ENCODE measurements at places on chromosomes 7 and 10.

DNA sequence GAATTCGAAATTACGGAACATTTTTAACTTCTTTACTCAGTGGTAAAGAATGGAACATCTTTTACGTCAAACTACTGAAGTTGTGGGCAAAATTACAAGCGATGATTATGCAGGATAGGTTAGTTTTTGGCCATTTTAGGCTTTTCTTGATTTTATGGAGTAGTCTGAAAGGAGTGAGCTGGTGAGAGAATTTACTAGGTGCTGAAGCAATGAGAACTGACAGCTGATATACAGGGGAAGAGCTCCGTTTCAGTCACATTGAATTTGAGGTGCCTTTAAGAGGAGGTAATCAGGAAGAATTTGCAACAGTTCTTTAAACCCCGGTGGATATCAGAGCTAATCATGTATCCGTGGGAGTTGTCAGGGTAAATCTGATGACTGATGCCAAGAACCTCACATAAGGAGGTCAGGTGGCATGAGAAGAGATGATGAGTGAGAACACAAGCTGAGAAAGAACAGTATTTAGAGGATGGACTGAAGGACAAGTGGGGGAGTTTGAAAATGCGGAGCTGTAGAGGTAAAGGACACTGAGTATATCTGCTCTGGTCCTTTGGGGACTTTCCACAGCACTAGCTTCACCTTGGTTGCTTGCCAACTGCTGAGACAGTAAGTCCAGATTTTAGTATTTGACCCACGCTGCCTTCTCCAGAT is 104.3 kb downstream of the AHR start:
- DNase-seq = peak; percentile 46

DNA sequence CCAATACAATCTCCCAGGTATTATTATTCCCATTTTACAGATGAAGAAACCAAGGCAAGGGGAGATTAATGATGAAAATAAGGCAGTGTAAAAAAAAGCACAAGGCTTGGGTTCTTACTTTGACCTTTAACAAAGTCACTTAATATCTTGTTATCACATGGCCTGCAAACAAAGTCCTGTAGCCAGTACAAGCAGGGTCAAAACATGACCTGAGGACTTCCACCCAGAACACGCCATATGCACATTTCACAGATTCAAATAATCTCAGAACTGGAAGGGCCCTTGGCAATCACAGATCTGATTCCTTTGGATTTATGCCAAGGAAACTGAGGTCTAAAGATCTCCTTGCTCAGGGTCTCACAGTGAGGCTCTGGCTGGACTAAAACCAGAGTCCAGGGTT is 162.1 kb downstream of the KCNMA1 start:
- DNase-seq = no peak

GRCh38 chr7:105268511-105269392 is 120.0 kb downstream of the SRPK2 start:
- peak; percentile 54 for DNase-seq

DNA sequence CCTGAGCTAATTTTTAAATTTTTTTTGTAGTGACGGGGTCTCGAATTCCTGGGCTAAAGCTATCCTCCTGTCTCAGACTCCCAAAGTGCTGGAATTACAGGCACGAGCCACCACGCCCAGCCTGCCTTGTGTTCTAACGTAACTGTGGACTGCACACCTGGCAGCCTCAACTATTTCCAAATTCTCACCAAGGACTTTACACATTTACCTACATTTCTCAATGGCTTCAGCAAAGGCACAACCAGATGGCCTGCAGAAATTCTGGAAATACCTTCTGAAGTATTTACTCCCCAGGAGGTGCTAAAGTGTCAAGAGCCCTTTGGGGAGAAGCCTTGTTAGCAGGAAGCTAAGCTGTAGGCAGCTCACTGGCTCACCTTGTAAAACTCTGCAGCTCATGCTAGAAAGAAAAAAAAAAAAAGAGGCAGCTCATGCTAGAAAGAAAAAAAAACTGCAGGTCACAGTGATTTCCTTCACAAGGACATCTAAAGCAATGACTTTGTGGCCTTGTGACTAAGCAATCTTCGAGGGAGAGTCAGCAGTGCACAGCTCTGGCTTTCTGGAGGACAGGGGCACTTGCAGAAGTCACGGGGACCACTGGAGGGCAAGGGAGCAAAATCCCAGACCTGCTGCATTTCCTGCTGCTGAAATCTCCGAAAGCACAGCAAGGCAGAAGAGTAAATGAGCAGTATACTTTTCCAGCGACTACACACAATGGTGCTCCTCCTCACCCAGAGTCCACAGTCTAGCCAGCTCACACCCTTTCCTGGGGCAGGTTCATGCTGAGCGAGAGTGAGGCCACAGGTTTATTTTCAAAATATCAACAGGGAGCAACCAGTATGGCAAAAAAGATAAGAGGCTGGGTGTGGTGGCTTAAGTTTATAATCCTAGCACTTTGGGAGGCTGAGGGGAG is 40.4 kb downstream of the BAIAP2L1 start:
- no peak for DNase-seq

DNA sequence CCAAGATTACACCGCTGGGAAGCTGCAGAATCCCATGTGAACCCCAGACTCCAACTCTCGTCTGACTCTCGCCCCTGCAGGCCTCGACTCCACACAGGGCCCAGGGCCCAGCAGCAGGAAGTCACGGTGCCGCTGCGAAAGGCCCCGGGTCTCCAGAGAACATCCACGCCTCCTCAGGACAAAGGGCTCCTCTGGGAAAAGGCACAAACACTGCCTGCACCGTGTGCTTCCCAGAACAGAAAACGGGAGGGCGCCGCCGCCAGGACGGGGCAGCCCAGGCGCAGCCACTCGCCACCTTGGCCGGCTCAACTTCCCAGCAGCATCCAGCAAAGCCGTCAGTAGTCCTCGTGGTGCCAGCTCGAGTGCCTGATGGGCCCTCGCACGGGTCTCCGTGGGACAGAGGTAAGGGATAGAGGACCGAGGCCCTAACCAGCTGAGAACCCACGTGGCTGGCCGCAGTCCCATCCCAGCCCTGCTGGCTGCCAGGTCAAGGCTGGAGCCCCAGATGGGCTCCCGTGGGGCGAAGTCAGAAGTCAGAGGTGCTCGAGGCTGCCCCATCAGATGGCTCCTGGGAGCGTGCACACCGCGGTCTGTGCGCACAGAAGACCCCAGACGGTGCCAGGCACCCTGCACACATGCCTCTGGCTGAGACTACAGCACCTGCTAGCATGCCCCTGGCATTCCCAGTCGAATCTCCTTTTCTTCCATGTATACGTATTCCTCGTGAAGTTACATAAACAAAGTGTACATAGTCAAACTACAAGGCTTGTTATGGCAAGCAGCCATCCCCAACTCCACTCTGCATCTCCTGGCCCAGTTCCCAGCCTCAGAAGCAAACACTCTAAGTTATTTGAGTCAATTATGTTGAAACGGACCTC is 60.2 kb downstream of the MAD1L1 start:
- no peak for DNase-seq

- DNase-seq = no peak
These were observed 395.8 kb upstream of the ZMIZ1 start for GRCh38 chr10:78672918-78673317.

GRCh38 chr10:126037946-126038345 is 141.6 kb downstream of the FANK1 start:
- DNase-seq = no peak

DNA sequence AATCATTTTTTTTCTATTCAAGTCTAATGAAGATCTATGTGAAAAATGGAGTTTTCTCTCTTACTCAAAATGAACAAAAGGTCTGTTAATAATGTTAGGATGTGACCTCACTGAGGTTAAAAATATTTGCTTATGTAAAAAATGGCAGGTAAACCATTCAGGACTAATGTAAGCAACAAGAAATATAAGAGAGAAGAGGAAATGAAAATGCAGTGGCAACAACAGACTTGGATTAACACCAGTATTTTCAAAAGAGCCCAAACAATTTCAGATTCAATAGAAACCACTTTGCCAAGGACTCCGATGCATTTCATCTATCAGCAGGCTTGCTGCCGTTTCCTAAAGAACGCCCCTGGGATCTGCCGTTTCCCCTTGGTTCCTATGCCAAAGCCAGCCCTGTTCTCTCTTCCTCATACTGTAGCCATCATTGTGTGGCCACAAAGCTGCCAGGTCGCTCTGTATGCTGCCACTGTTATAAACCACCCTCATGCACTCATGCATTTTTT is 66.4 kb downstream of the MTURN start:
- peak; percentile 31 for DNase-seq

- no peak for DNase-seq
These were observed 5.4 kb upstream of the C10orf90 start for GRCh38 chr10:126675656-126676438.

DNA sequence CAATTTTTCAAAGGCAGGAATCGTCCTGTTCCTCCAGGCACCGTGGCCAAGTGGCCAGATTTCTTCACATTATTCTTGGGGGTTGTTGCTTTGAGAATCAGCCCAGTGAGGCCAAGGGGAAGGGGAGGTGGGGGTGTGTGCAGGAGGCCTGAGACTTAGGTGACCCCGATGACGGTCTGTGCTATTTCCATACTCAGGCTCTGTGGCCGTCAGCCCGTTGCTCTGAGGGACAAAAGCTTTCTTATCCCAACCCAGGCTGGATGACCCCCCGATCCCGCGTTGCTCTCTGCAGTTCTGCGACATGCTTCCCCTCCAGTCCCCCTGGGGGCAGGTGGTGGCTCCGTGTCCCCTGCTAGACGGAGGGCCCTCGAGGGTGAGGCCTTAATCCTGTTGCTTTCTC is 14.2 kb downstream of the DOCK1 start:
- DNase-seq = no peak

- peak; percentile 86 for DNase-seq
These were observed 12.3 kb downstream of the CNPY1 start for GRCh38 chr7:155533827-155534690.

DNA sequence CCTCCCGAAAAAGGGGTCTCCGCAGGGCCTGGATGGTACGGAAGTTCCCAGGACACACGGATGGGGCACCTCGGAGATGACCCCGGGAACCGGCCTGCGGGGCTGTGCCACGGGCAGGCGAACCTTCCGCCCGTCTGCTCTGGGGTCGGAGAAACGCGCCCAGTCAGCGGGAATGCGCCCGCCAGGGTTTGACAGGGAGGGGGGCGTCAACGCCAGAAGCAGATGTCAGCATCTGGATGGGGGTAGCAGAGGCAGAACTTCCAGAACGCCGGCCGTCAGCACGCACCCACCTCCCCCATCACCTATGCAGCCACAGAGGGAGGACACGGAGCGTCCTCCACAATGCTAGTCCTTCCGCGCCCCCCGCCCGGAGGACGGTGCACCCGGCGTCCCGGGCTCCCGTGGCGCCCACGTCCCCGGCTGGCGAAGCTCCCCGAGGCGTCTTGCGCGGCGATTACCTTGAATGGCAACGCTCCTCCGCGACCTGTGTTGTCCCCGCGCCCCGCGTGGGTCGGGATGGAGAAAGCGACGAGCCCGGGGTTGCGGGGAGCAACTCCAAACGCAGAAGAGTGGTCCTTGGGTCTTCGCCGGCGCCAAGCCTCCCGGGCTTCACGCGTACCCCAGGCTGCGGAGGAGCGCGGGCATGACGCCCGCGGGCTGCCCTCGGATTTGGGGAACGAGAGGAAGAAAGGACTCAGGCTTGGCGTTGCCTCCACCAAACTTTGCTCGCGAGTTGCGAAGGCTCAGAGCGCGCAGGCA is 561 bp downstream of the FGFR2 start:
- no peak for DNase-seq

- no peak for DNase-seq
These were observed 64.6 kb upstream of the CREB5 start for GRCh38 chr7:28347475-28348318.

DNA sequence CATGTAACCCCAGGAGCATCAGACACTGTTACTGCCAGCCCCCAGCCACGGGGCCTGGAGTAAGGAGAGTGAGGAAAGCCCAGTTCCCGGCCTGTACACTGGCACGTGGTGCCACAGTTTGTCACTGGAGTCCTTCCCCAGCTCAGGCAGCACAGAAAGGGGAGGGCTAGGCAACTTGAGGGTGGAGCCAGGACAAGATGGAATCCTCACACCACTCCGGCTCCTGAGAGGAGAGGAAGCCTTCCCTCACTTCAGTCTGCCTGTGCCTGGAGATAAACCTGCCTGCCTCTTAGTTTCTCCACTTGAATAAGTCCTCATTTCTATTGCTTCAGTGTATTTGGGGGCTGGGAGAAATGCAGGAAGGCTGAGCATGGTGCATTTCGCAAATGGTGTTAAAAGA is 176.0 kb downstream of the KIAA1217 start:
- no peak for DNase-seq

DNA sequence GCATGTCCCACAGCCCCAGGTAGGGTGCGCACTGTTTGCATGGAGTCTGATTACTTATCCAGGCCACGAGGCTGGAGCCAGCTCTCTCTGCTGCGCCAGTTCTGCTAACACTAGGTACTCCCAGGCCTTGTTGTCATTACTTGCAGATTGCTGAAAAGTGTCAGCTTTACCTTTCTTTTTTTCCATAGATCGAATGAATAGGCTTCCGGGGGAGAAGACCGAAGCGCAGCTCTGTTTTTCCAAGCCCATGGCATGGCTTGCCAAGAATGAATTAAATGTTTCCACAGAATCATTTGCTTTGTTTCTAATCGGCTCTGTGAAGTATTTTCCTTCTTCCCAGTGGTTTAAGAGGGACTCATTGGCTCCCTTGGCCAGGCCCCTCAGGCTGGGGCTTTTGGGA is 285.8 kb downstream of the BMPER start:
- no peak for DNase-seq

- DNase-seq = no peak
These were observed 102.2 kb downstream of the TAX1BP1 start for GRCh38 chr7:27842094-27842692.

DNA sequence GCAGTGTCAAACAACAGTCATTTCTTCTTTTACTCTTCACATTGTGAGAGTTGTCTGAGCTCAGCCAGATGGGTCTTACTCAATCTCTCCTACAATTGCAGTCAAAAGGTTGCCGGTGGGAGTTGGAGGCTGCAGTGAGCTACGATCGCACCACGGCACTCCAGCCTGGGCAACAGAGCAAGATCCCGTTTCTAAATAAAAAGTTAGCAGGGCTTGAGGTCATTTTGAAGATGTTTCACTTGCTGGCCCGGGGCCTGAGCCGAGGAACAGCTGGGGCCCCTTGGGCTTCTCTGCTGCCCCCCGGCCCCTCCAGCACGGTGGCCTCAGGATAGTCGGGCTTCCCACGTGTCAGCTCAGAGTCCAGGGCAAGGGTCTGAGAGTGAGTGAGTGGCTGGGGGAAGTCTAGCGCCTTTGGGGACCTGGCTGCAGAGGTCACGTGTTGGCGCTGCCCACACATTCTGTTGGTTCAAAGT is 40.4 kb downstream of the GTF2IRD1 start:
- no peak for DNase-seq

- no peak for DNase-seq
These were observed 543.1 kb upstream of the MBL2 start for GRCh38 chr10:53315709-53316108.

GRCh38 chr7:21568762-21569161 is 25.9 kb downstream of the DNAH11 start:
- DNase-seq = peak; percentile 17
